NK-92 treated with Interleukin-12 subunit alpha and Interleukin-12 subunit beta, amount 100 ng/mL, for 24 hours (cell line): ENCODE measurements at places on chromosomes 2 and 18.

DNA sequence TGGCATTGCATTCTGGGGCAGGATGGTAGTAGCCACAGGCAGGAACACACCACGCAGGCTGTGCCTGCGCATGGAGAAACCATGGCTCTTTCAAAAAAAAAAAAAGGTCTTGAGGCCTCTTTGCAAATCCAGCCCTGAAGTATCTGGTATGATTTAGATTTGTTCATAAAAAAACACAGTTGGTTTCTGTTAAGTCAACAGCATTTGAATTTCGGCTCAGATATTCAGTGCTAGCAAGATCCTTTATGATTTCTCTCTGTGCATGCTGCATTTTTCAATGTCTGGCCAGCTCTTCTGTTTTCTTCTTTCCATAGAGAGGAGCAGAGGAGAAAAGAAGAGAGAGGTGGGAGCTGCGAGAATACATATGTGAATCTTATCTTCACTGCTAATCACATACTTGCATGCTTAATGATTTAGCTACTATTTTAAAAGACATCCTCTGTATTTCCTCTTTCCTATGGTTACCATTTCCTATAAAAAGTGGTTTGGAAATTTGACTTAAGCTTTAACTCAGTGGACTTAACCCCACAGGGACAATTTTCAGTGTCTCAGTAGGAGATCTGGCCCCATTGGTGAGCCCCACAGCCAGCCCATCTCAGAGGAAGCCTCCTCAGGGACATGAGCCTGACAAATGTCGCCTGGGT lies 214.3 kb upstream of the APCDD1 start:
- DNase-seq: no peak

DNA sequence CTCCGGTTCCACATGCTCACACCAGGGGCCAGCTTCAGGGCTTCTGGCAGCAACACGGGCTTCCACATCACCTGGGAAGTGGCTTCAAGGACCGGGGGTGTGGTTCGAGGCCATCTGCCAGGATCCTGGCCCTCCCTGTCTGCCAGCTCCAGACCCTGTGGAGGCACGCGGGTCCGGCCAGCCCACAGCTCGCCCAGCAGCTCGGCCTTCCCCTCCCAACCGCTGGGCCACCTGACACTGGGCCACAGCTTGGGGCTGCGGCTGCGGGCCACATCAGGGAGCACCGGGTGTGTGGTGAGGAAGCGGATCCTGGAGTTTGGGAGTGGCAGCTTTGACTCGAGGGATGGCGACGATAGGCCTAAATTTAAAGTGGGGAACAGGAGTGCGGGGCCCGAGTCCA lies 7.0 kb downstream of the C2orf81 start:
- no peak for DNase-seq

GRCh38 chr18:56042915-56043536 lies 455.0 kb upstream of the TCF4 start:
- no peak for DNase-seq

DNA sequence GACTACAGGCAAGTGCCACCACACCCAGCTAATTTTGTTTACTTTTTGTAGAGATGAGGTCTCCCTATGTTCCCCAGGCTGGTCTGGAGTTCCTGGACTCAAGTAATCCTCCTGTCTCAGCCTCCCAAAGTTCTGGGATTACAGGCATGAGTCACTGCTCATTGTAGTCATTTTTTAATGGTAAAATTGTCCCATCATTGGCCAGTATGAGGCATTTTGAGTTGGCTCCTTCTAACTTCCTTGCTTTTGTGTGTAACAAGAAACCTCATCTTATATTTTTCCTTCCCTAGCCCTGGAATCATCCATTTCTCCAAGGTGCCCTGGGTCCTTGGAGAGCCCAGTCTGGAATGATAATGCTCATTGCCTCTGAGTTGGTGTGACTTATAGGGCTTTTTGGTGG lies 148.5 kb downstream of the INHBB start:
- DNase-seq: no peak
